ENCODE measurements at places on chromosomes 3 and 15.

DNA sequence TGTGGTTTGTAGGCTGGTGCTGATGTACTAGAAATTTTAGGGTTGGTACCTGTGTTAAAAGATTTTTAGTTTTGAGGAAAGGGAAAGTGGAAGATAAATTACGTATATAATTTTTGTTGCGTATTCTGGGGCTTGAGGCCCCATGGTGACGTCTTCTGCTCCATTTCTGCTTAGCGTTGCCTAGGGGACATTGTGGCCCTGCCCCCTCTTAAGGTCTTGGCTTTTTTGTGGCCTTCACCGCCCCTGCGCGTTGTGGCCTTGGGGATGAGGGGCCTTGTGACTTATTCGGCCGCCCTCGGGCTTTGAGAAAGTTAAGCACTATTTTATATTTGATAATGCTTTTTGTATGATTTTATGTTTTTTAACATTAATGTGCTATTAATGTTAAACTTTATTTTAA lies 182.0 kb downstream of the KLF13 start:
- no peak for DNase-seq

DNA sequence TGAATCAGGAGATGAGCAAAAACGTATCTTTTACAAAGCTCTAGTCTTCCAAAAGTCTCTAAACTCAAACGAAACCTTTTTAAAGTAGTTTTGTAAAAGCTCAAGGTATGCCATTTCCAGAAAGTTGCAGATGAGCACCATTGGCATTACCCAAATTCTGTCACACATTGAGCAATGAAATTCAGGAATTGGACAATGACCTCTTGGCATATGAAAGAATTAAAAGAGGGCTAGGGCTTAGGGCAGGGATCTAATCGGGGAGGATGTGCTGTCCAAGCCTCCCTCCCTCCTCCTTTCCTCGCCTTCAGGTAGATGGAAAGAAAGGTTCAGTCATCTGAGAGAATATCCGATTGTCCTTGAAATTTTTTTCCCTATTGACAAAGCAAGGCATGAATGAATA lies 133.1 kb upstream of the CPNE4 start:
- DNase-seq = no peak

DNA sequence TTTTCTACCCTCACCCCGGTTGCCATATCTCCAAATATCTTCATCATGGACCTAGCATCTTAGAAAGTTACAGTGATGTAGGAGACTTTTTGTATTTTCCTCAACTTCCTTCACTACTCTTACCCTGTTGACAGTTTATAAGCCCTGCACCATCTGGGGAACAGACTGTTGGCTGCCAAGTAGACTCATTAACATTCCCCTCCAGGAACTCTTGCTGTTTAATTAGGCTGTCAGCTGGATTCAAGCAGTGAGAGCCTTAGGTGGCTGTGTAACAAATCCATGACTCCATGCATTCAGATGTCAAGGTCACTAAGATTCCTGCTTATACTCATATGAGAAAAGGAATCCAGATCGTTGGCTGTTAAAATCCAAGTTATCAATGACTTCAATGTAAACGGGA lies 198.3 kb downstream of the NAALADL2 start:
- DNase-seq = no peak

DNA sequence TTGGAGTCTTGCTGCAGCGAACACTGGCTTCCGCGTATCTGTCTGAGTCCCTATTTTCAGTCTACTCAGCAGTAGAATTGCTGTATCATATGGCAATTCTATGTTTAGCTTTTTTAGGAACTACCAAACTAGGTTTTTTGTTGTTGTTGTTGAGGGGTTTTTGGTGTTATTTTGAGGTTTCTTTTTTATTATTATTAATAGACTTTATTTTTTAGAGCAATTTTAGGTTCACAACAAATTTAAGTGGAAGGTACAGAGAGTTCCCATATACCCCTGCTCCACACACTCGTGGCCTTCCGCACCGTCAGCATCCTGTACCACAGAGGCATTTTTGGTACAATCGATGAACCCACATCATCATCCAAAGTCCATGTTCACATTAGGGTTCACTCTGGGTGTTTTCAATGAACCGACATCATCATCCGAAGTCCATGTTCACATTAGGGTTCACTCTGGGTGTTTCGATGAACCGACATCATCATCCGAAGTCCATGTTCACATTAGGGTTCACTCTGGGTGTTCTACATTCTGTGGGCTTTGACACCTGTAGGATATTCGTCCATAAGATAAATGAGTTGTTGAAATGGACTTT lies 67.9 kb downstream of the LMLN start:
- no peak for DNase-seq

DNA sequence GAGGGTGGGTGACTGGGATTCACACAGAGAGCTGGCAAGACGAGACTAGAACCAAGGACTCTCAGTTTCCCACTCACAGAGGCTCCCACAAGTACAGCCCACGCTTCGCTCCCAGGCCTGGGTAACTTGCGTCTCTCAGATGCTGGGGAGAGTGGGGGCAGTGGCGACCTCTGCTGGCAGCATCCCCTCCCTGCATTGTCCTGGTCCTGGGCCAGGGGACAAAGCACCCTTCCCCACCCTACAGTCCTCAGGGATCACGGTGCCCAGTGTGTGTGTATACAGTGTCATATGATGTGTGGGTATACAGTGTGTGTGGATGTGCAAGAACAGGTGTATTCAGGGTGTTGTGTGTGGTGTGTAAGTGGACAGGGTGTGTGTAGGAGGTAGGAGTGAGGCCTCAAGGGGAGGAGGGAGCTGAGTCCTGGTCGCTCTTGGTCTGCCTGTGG lies 12.8 kb downstream of the VILL start:
- DNase-seq = peak; percentile 67

- DNase-seq = no peak
These were observed 292 bp downstream of the USP4 start for GRCh38 chr3:49339581-49339940.

DNA sequence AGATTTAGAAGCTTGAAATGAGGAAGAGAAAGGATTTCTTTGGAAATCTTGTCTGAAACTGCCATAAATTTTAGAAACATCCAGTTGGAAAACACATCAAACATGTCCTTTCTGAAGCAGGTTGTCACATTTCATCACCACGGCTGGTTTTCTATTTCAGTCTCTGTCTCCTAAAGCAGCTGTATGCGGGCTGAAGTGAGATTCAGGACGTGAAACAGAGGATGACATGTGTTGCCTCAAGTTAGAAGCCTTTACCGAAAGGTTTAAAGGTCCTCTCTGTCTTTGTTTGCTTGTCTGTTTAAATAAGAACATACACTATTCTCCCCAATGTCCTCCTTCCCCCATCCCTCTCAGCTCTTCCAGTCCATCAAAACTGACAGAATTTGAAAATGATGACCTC lies 141.9 kb downstream of the SQOR start:
- DNase-seq = peak; percentile 35
